IMR-90 (cell line): ENCODE measurements at places on chromosomes 1 and 21.
A peak's percentile ranks its signal among the peaks of the same experiment; 100 is the strongest.

DNA sequence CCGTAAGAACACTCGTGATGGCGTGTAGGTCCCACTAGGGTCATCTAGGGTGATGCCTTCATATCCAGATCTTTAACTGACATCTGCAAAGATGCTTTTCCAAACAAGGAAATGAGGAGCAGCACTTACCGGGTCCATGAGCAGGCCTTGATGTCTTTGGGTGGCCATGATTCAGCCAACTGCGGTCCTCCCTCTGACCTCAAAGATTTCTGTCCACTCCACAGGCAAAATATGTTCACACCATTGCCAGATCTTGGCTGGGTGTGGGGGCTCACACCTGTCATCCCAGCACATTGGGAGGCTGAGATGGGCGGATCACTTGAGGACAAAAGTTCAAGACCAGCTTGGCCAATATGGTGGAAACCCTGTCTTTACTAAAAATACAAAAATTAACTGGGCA lies 18.2 kb downstream of the TRPM2 start:
- DNase-seq = no peak

GRCh38 chr1:225882694-225883615 lies 775 bp upstream of the TMEM63A start:
- DNase-seq = peak; percentile 23

- DNase-seq = no peak
Measured at GRCh38 chr1:237042892-237043576, 1.1 kb downstream of the RYR2 start.

DNA sequence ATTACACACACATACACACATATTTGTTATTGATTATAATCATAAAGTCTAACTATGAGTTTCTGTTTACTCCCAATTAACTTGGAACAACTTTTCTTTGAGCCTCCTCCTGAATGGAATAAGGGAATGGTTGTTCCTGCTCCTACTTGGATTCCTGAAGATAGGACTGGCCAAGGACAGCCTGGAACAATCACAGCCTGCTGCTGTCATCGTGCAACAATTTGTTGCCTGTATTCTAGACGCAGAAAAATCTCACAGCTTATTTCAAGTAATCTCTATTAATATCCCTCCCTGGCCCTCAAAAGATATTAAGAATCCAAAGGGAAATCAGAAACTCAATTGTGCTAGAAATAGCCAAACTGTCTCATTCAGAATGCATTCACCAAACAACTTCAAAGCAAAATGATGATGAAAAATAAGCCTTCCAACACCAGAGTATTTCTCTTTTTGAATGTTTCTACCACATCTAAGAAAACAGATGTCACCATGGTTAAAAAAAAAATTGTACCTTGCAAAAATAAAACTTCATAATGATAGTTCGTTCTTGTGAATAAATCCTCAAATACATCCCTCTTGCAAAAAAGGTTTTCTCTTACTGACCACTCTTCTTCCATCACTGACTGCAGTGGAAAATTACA lies 30.9 kb downstream of the RCAN1 start:
- DNase-seq = no peak

- DNase-seq = no peak
Measured at GRCh38 chr21:44331209-44331608, 8.0 kb downstream of the CFAP410 start.

GRCh38 chr1:100277866-100278265 lies 11.8 kb downstream of the RTCA start:
- DNase-seq = no peak

GRCh38 chr1:77686796-77687518 lies 4.5 kb upstream of the ZZZ3 start:
- no peak for DNase-seq

- DNase-seq = no peak
Measured at GRCh38 chr1:57324388-57324787, 99.5 kb downstream of the DAB1 start.
